Right forelimb (tissue), 1 donor: ENCODE measurements at places on chromosomes 12 and 14.

- DNase-seq: no peak
Measured at GRCh38 chr12:87827638-87828264, 201.4 kb downstream of the C12orf50 start.

- no peak for DNase-seq
Measured at GRCh38 chr12:58249610-58250009, 308.2 kb downstream of the ATP23 start.

DNA sequence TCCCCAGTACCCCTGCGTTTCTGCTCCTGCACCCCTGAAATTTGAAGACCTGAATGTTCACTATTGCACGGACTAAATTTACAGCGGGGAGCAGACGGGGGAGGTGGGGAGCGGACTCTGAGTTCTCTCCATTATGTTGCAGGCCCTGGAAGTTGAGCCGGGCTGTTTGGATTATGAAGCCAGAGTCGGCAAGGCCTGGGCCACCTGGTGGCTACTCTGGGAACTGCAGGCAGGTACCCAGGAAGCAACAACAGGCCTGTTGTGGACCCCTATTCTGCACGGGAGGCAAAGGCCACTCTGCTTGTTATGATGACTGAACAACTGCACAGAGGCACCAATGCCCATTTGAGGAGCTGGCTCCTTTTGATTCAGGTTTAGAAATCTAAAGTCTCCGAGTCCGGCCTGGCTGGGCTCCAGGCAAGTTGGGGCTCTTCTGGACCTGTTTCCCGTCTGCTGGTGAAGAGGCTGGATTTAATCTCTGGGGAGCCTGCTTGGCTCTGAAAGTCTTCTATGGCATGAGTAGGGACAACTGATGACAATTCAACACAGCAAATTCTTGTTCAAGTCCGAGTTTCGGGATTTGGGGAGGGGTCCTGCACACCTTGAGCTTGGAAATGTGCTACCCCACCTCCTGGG is 34.1 kb upstream of the FAM181A start:
- peak; percentile 88 for DNase-seq

DNA sequence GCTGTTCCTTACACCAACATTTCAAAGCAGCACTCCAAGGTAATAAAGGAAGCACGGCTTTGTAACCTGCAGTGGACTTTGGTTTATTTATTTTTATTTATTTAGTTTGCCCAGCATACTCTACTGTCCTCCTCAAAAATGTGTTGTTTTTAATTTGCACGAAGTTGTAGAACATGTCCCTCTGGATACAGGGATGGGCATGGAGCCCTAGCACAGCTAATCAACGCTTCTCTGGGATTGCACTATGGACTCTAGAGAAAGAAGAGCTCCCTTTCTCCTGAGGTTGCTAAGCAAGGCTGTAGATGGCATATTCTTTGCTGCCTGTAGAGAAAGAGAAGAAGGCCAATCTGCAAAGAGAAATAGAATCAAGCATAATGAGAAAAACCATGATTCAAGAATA is 5.9 kb upstream of the ANAPC5 start:
- no peak for DNase-seq

GRCh38 chr14:39592116-39592789 is 160.0 kb upstream of the FBXO33 start:
- DNase-seq: peak; percentile 43

DNA sequence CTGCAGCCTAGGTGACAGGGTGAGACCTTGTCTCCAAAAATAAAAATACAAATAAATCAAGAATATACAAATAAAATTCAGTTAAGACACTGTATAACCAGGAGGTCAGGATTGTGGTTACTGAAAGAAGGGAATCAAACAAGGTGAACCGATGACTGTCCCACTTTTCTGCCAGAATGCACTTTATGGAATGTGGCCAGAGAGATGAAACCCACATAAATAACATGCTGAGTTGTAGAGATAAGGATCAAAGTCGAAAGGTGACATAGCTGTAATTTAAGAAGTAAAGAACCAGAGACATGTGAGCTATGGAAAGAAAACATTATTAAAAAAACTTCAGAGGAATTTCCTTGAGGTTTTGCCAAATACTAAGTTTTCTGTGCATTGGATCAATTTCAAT is 1098.2 kb upstream of the USP15 start:
- DNase-seq: no peak
